ENCODE measurements at places on chromosomes 13 and 19.

GRCh38 chr13:40399756-40400155 lies 266.7 kb downstream of the FOXO1 start:
- no peak for DNase-seq

DNA sequence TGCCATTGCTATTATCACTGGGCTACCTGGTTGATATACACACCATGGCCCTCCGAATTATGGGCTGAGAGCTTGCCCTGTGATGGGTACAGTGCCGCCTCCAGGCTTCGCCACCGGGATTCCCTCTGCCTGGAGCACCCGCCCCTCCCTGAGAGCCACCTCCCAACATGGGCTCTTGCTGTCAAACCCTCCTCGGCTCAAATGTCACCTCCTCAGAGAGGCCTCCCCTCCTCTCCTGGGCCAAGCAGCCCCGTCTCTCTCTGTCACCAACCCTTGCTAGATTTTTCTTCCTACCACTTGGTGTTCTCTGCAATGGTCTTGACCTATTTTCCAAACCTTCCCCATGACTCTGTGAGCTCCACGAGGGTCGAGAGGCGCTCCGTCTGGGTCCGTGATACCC lies 12.2 kb upstream of the TLE2 start:
- no peak for DNase-seq

DNA sequence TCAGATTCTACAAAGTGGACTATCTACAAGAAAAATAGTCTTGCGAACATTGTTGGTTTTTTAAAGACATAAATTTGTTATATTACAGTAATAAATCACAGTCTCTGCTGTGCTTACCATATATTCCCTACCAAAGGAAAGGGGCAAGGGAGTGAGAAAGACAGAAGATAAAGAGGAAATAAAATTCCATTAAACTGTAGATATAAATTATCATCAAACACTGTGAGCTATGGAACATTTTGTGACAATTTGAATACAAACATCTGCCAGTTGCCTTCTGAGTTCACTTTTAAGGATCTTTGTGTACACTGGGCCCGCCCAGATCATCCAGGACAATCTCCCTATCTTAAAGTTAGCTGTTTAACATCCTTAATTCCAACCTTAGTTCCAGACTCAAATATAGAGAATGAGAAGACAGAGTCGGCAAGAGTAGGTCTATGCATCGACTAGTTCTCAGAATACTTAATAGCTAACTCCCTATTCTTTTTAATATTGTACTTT lies 122.8 kb downstream of the NUFIP1 start:
- no peak for DNase-seq

DNA sequence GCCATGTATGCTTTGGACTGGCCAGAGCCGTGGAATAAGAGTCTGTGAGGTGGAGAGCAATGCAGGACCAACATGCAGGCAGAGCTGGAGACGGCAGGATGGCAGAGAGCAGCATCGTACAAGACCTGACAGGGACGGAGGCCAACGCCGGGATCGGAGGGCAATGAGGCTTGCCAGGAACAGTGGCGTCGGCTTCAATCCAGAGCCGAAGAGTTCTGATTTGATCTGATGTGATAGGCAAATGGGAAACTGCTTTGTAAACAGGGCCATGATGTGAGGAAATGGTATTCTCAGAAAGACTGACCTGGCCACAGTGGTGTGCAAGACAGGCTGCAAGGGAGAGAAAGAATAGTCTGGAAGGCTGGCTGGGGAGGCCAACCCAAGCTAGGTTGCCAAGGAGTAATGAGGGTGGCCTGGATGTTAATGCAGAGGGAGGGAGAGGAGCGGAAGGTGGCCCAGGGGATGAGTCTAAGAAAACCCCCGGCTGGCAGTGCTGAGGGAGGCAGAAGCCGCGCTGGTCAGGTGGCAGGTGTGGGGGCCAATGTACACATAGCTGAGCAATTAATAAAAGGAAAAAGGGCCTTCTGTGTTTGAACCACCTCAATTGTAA lies 26.7 kb downstream of the RCBTB2 start:
- DNase-seq = no peak

DNA sequence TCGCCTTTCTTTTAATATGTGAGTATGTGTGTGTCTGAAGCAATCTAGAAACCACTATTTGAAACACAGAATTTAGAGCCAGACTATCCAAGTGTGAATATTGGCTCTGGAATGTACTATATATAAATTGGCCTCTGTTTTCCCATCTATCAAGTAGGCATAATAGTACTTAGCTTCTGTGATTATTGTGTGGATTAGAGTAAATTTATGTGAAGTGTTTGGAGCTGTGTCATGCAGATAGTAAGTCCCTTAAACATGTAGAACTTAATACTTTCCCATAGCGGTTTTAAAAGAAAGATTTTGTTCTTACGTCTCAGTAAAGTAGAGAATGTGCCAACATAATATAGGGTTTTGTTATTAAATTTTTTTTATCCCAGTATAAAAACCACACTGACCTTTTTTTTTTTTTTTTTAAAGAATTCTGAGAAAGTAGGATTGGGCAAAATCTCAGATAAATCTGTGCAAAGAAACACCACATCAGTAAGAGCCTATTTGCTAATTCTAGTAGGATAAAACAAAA lies 432.3 kb downstream of the RFC3 start:
- no peak for DNase-seq

- DNase-seq = no peak
These were observed 140.3 kb upstream of the RXFP2 start for GRCh38 chr13:31598990-31599389.

DNA sequence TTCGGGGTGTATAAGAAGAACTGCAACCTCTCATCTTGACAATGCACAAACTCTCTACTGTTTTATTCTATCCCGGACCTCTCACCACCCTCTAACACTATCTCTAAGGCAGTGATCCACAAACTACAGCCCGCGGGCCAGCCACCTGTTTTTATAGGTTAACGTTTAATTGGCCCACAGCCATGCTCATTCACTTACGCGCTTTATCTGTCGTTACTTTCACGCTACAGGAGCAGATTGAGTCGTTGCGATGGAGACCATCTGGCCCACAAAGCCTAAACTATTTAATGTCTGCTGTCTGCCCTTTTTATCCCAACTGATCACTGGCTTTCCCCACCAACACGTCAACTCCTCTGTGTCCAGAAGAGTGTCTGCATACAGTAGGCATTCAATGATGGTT lies 158.9 kb downstream of the CACNA1A start:
- DNase-seq = no peak

DNA sequence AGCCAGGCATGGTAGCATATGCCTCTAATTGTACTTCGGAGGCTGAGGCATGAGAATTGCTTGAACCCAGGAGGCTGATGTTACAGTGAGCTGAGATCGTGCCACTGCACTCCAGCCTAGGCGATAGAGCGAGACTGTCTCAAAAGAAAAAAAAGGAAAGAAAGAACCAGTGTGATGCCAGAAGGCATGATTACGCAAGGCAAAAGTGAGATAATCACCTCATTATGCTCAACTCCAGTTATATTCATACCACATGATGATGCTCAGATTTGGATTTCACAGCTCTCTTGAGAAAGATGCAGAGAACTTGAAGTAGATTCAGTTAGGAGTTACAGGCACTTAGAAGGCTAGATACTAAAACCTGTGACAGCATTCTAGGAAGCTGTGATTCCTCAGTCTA lies 21.8 kb downstream of the RCBTB1 start:
- no peak for DNase-seq

DNA sequence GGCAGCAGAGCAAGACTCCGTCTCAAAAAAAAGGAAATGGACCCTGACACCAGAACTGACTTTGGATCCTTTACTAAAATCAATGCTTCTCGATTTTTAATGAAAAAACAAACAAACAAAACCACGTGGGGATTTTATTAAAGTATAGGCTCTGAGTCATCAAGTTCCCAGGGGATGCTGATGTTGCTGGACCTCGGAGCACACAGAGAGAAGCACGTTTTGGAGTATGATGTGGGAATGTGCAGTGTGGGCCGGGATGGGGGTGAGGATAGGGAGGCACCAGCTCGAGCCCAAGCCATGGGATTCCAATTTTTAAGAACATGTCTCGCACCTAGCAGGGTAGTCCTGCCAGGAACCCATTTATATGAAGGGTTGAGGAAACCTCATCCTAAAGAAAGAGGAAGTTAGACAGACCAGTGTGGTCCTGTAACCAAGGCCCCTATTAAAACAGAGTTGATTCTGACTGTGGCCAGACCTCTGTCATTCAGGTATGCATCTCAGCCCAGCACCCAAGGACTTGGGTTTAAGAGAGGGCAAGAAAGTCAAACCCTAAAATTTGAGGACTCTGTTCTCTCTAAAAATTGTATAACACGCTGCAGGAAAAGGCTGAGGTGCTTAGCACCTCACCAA lies 6.4 kb downstream of the FLT1 start:
- DNase-seq = no peak

DNA sequence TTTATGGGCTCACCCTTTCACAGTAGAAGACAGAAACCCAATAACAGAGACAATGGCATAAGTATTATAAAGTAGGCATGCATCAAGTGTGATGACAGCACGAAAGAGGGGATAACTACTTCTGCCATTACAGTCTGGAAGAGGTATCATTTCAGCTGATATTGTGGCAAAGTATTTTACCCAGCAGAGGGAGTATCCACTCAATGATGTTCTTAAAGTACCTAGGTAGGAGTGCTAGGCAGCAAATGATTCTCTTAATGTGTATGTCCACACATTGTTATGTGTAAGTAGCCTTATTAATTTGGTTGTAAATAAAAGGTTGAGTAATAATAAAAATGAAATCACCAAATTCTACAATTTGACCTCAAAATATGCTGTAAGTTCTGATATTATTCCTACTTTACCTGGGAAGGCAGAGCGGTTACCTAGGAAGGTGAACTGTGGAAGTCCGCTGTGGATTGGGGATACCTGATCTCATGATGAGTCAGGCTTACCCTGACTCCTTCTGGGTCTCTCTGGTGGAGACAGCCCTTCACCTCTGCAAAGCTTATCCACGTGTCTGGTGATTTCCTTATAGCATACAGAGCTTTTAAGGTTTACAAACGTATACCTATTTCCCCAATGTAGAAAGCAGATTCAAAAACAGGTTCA lies 4.1 kb upstream of the UBAC2 start:
- no peak for DNase-seq

- DNase-seq = no peak
These were observed 6.5 kb downstream of the TRIP10 start for GRCh38 chr19:6745965-6746364.

DNA sequence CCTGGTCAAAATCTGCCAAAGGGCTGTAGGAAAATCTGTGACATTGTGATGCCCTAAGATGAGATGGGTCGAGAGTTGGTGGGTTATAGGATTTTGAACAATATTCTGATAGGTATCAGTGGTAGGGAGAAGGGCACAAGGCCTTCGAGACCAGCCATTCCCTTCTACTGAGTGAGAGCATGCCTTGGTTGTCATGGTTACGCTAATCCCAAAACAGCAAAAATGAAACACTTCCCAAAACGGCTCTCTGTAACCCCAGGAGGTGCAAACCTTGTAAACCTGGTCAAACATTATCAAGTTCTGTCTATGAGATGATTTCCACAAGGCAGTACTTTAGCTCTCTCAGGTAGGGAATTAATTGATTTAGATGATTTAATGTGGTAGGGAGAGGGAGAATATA lies 158.7 kb upstream of the RNF113B start:
- DNase-seq = no peak

DNA sequence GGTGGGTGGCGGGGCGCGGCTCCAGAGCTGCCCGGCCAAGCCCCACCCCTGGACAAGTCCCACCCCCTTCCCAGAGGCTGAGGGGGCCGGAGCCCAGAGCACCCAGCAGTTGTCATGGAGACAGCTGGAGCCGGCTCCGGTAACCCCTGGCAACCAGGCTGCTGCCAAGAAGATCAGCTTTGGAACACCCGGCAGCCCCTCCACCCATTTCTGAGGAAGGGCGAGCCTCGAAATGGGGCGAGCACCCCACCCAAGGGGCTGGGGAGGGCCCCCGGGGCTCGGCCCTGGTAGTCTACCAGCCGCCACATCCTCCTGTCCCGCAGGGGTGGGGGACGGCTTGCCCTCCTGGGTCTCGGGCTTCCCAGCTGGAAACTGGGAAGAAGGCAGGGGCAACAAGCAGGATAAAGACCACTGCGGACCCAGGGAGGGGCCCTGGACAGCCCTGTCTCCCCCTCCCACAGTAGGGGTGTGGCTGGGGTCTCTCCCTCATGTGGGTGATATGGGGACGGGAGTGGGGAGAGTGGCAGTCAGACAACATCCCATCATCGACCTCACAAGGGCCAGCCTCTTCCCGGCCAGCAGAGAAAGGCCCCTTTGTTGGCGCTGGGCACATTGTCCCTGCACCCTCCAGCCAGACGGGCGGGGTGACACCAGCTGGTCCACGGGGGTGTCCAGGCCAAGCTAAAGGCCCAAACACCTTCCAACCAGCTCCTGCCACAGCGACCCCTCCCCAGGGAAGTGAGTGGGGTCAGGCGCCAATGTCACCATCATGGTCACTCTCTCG lies 1.5 kb downstream of the CERS1 start:
- no peak for DNase-seq

Measured in activated gamma-delta T cell treated with anti-CD3 and anti-CD28 coated beads, Interleukin-2, amount 50 U/mL, for 16 hours (primary cell).